A549 treated with GW870086 at 1 μM for 4 hours (cell line): ENCODE measurements at places on chromosomes 13 and 19. TPM values are rescaled to one million over a fixed set of nuclear protein-coding genes. Genes with fewer than 3 reads are reported as not detected.

ZNF428 gene
- 50.6 to 71.3 TPM (median 59.6 TPM) in 5 replicates for total RNA-seq

COL5A3 gene
- total RNA-seq, result 2.6 to 3.6 TPM (median 3.3 TPM) in 5 replicates

CTU1 gene
- 5.9 to 14.1 TPM (median 13.1 TPM) in 5 replicates for total RNA-seq

RNF113B gene
- total RNA-seq, result not detected in 5 replicates

FUT2 gene
- total RNA-seq, result not detected in 5 replicates

CACNG7 gene
- 5.1 to 10.5 TPM (median 8.6 TPM) in 5 replicates for total RNA-seq

GFY gene
- 0.08 to 0.30 TPM (median 0.14 TPM) in 5 replicates for total RNA-seq

ZNF808 gene
- total RNA-seq, result 0.03 to 0.37 TPM (median 0.09 TPM) in 4 of 5 replicates, not detected in the other

PGLYRP1 gene
- not detected in 5 replicates for total RNA-seq

NBEA gene
- 1.5 to 2.3 TPM (median 2.0 TPM) in 5 replicates for total RNA-seq

DIRAS1 gene
- 3.3 to 4.2 TPM (median 3.7 TPM) in 5 replicates for total RNA-seq

SAMD4B gene
- total RNA-seq, result 120 to 179 TPM (median 169 TPM) in 5 replicates

PLVAP gene
- not detected in 5 replicates for total RNA-seq

MADCAM1 gene
- total RNA-seq, result 0.14 to 0.40 TPM (median 0.33 TPM) in 5 replicates
